Stimulated activated CD4-positive, alpha-beta T cell treated with anti-CD3 and anti-CD28 coated beads, TNF-alpha, amount 100 ng/mL, for 4 hours (primary cell): ENCODE measurements at places on chromosomes 4 and X.

DNA sequence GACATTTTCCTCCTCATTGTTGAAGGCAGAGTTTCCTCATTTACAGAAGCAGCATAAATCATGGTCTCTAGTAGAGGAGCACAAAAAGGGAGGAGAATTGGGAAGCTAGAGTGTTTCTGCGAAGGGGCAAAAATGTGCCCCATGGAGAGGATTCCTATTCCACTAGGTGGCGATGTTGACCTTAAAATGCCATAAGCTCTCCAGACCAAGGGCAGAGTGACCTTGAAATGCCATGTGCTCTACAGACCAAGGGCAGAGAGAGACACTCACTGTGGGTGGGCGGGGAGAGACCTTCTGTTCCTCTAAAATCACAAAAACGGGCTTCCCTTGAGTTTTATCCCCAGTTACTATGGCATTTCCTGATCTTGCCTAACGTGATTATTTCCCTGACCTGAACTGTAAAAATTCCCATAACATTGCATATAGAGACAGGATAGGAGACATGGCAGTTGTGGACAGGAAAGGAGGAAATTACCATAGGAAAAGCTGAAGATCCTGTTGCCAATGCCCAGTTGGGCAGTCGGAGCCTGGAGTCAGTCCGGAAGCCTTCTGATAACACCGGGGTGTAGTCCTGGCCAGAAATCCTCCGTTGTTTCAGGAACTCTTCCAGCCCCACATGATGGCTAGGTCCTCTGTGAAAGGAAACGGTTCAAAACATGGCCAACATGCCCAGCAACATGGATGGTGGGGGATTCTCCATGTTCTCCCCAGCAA is 567.7 kb downstream of the MAGEB5 start:
- DNase-seq, result no peak

DNA sequence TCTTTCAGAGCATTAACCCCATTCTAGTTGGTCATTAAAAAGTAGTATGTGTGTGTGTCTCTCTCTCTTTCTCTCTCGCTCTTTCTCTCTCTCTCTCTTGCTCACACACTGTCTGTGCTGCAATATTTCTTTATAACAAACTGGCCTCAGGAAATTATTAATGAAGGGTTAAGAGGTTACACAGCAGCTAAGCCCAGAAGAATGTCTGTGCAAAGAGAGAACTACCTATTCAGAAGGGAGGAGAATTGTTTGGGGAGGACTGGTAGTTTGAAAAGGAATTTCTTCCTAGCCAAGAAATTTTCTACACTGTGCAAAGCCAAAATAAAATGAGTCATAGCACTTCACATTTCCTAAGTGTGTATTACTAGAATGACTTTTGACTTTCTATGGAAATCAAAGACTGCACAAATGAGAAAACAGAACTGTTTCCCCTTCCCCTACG is 22.2 kb downstream of the PDGFC start:
- no peak for DNase-seq

- no peak for DNase-seq
These were observed 17.1 kb upstream of the BEX4 start for GRCh38 chrX:103197721-103198306.

DNA sequence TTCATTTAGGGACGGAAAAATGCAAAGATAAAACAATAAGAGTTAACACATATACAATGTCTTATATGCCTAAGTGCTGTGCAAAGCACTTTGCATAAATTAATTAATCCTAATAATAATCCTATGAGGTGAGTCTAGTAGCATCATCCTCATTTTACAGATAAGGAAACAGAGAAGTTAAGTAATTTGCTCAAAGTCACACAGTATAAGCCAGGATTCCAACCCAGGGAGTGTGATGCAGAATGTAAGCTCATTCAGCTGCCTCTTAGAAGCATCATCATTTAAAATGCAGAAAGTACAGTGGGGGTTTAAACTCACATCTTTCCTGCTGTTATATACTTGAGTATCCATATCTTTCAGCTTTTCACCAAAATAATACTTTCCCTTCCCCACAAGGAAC is 203.7 kb downstream of the LARP7 start:
- no peak for DNase-seq

- no peak for DNase-seq
These were observed 73.1 kb downstream of the CPZ start for GRCh38 chr4:8665406-8666360.

DNA sequence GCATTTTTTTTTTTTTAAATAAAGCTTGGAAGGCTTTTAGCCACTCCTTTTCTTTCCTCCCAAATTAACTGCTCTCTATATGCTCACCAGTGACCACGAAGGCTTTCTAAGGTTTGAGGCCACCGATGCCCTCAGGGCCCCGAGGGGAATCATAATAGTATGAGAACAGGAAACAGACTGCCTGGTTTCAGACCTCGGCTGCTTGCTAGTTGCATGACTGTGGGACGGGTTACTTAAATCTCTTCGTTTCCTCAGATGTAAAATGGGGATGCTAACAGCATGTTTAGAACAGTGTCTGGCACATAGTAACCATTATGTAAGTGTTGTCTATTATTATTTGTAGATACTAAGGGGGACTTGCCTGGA is 3.6 kb downstream of the LINC00632 start:
- no peak for DNase-seq

GRCh38 chr4:90495211-90495610 is 368.0 kb downstream of the CCSER1 start:
- DNase-seq, result no peak

- DNase-seq, result no peak
These were observed 69.8 kb downstream of the TBL1X start for GRCh38 chrX:9534686-9535085.

GRCh38 chr4:183240581-183241321 is 79.3 kb downstream of the CLDN22 start:
- no peak for DNase-seq

GRCh38 chrX:55480390-55481062 is 9.1 kb downstream of the USP51 start:
- DNase-seq, result no peak

DNA sequence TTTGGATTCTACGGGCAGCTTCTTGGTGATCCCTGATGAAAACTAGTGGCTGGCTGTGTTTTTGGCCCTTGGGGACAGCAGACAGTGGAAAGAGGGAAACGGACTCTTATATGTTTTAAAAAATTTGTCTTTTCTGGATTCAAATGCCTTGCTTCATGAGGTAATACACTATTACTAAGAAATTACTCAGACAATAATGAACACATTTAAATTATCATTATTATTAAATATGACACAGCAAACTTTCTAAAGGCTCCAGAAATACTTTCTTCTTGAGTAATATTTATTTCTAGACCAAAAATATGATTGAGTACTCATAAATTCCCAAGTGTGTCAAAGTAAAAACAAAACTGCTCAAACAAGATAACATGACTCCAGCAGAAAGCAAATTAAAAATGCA is 520.7 kb upstream of the AADAT start:
- DNase-seq, result no peak

GRCh38 chr4:59243038-59243437 is 1957.1 kb upstream of the ADGRL3 start:
- no peak for DNase-seq

DNA sequence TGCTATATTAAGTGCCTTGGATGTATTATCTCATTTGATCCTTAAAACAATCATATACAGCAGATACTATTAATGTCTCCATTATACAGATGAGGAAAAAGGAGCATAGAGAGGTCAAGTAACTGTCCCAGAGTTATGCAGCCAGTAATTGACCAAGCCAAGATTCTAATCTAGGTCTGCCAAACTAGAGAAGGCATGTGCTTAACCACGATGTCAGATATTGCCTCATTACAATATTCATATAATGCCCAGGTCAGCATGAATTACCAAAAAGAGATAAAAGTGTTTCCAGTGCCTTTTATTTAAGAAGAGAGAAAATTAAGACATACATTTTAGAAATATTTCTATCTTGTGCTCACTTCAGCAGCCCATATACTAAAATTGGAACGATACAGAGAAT is 7.1 kb downstream of the ARHGEF6 start:
- DNase-seq, result no peak

DNA sequence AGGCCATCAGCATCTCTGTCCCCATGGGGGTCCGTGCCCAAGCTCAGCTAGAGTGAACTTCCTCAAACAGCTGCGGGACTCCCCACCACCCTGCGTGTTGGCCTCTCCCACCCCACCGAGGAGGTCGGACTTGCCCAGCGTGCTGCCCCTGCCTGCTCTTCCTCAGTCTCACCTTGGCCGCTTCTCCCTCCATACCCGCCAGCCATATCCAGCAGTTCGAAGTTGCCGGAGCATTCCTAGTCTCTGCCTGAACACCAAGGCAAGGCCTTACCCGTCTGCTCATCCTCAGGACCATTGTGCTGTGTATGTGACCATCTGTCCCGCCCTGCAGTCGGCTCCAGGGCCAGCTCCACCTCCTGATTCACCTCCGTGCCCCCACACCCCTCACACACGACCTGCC is 84.5 kb downstream of the WFS1 start:
- DNase-seq, result no peak

DNA sequence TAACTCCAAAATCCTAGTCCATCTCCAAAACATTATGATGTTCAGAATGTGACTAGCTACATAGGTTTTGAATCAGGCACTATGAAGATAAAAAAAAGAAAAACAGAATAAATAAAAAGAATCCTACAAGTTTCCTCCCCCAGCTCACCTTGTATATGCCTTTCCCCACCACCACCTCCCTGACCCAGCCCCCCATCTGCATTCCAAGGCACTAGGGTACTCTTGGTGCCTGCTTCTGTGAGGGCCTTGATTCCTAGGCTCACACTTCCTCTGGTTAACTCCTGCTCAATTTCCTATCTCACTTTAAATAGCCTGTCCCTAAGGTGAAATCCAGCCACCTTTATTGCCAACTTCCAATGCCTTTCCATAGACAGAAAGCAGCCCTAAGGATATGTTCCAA is 178.7 kb upstream of the ATOH1 start:
- no peak for DNase-seq

- DNase-seq, result no peak
These were observed 22.3 kb downstream of the CAMK2D start for GRCh38 chr4:113739197-113739596.

DNA sequence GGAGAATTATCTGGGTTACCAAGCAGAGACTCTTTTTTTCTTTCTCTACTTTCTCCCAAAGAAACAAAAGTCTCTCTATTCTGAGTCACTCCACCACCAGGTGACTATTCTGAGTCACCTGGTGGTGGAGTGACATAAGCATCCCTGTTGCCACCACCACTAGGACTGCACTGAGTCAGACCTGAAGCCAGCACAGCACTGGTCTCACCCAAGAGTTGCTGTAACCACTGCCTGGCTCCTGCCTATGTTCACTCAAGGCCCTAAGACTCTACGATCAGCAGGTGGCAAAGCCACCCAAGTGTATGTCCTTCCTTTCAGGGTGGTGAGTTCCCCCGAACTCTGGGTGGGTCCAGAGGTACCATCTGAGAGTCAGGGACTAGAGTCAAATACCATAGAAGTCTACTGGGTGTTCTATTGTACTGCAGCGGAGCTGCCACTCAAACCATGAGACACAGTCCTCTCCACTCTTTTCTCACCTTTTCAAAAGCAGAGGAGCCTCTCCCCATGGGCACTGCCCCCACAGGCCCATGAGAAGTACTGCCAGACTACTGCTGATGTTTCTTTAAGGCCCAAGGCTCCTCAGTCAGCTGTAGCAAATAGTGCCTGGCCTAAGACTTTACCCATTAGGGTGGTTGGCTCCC is 209.6 kb upstream of the IRS4 start:
- no peak for DNase-seq

- DNase-seq, result no peak
These were observed 105.5 kb downstream of the NEK1 start for GRCh38 chr4:169506903-169507302.

DNA sequence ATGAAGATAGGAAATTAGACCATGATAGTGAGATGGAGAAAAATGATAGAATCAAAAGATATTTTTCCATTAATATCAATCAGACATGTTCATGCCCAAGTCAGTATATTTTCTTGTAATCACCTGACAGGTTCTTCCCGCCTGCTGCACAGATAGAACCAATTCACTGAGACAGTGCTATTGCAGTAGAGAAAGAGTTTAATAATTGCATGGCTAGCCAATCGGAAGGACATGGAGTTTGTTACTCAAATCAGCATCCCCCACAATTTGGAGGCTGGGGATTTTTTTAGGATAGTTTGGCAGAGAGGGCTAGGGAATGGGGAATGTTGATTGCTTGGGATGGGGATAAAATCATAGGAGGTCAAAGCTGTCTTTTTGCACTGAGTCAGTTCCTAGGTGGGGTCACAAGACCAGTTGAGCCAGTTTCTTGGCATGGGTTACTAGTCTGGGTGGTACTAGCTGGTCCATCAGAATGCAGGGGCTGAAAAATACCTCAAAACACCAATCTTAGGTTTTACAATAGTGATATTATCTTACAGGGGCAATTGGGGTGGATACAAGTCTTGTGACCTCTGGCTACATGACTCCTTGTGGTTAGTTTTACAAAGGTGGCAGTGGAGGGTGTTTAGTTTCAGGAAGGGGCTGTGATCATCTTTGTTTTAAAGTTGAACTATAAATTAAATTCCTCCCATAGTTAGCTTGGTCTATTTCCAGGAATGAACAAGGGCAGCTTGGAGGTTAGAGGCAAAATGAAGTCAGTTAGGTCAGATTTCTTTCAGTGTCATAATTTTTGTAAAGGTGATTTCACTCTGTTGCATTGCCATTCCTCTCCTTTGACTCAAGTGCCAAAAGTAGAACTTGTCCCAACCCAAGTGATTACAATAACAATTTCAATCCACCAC is 100.3 kb upstream of the PDE5A start:
- DNase-seq, result no peak

DNA sequence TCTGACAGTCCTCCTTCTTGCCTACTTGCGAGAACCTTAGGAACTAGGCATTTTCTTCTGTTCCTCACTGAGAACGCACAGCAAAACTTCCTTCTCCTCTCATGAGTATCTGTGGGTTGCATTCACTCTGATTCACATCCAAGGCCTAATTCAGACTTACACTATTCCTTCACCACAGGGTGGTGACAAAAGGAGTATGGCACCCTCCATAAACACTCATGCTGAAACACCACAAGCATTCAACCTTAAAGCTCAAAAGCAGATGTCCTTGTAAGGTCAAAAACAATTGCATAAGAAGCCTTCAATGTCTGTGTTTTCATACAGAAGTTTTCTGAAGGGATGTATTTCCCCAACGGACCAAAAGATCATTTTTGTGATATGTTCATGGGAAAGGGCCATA is 147.3 kb downstream of the CORIN start:
- DNase-seq, result no peak

GRCh38 chrX:139058831-139059495 is 347.4 kb upstream of the FGF13 start:
- DNase-seq, result no peak

DNA sequence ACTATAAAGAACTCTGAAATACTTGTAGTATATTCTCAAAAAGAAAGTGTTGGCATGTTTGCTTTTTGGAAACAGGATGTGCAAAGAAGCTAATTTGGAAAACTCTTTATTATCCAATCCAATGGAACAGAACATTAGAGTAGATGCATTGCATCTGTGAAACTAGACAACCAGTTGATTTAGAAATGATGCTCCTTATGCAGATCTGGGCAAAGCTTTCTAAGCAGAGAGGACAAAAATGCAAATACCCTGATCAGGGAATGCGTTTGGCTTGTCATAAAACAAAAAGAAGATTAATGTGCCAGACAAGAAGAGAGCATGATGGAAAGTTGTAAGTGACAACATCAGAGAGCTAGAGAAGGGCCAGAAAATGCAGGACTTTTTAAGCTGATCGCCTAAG is 142.3 kb downstream of the RCHY1 start:
- no peak for DNase-seq
